ENCODE measurements at places on chromosomes 12 and 14.
A peak's percentile ranks its signal among the peaks of the same experiment; 100 is the strongest.

GRCh38 chr12:13085968-13086686 is 17.3 kb downstream of the GSG1 start:
- DNase-seq, result peak; percentile 58

- no peak for DNase-seq
Observed at GRCh38 chr14:70655110-70655826, 13.6 kb downstream of the TTC9 start.

GRCh38 chr12:41507286-41507685 is 319.2 kb downstream of the PDZRN4 start:
- DNase-seq, result no peak

DNA sequence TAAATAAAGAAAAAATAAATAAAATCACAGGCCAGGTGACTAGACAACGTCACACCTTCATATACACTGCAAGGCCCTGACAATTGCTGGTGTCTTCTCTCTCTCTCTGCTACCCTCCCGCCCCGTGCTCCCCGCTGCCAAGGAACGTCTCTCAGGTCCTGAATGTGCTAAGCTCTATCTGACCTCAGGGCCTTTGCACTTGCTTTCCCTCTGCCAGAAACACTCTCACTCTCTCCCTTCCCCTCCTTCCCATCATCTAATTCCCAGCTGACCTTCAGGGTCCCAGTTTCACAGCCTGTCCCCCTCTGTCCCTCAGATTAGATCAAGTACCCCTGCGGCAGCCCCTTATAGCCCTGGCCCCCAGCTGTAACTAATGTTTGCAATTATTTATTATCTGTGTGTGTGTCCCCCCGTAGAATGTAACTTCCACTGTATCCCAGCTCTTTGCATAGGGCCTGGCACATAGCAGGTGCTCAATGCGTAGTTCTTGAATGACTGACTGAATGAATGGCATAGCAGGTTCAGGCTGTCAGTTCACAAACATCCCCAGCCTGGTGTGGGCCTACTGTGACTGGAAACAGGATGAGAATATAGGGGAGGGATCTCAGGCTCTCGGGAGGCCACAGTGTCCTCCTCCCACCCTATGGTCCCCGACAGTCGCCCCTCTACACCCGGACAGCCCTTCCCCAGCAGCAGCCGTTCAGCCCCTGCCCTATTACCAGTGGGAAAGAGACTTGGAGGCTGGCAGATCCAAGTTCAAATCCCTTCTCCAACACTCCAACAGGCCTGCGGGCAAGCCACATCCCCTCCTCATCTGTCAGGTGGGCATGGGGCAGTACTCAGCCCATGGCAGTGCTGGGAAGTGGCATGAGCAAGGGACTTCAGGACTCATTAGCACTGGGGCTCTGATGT is 6.6 kb downstream of the BEGAIN start:
- DNase-seq, result peak; percentile 7

DNA sequence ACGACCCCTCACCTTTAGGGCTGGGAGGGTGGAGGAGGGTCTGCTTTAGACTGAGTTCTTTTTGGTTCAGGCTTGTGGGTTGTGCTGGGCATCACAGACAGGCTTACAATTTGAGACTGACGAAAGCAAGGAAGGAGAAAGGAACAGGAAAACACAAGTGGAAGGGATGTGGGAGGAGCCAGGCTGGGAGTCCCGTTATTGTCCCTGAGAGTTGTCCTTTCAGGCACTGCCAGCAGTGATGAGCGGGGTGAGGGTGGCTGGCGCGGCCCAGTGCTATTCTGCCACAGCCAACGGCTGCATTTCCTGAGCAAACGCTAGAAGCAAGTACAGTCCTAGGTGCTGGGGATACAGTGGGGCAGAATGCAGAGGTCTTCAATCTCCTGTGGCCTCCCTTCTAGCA is 29.2 kb upstream of the TSPAN9 start:
- DNase-seq, result no peak

DNA sequence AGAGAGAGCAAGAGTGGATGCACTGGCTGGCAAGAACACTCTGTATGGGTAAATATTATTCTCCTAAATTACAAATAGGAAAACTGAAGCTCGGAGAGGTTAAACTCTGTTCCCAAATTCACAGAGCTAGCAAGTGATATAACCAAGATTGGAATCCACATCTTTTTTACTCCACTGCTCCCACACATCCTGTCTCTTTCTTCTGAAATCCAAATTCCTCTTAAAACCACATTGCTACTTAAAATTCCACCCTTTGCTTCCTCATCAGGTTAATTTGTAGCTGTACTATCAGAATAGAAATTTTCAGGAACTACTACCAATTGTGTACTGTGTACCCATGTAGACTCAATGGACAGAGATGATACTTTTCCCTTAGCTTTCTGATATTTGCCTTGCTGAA is 74.4 kb downstream of the ARMH4 start:
- no peak for DNase-seq

GRCh38 chr14:72270147-72270727 is 338.0 kb downstream of the RGS6 start:
- DNase-seq, result no peak

GRCh38 chr12:106246891-106247673 is 738 bp downstream of the CKAP4 start:
- DNase-seq, result peak; percentile 69

GRCh38 chr12:131896811-131897270 is 2.4 kb downstream of the ULK1 start:
- DNase-seq, result peak; percentile 82

DNA sequence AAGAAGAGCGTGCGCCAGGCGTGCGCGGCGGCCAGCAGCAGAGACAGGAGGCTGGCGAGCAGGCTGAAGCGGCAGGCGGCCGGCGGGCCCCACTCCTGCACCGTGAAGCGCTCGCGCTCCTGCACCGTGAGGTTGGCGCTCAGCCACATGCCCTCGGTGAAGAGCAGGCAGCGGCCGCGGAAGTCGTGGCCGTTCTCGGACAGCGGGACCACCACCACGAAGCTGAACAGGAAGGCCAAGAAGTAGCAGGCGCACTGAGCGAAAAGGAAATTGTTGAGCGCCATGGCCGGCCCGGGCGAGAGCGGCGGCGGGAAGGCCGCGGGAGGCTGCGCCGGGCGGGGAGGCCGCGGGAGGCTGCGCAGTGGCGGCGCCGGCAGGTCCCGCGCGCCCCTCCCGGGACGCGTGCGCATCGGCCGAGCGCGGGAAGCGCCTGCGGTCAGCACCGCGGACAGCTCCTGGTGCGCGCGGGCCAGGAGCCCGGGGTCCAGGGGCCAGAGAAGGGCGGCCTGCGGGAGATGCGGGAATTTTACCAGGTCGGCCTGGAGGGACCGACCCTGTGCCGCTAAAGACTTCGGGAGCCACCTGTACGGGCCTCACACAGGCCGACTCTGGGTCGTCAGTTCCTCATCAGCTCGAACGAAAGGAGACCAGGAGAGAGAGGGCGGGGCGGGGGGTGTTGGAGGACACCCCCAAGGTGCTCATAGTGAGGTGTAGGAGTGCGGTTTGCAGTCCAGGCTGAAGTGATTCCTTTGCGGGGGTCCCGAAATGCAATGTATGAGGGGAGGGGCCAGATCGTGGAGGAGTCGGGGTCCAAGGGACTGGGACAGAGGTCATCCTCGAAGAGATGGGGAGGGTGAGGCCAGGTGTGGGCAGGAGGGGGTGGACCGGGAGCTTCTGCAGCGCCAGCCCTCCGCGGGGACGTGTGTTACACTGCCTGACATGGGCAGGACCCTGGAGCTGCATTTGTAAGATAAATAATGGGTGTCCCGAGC is at the start of gene TMEM179:
Gene TMEM179 (minus strand): TSS at position 315 of the 992 bp plus-strand sequence. CDS start 31 bp downstream, at position 284.
- DNase-seq, result no peak

- no peak for DNase-seq
Observed at GRCh38 chr14:67526676-67527459, 6.2 kb upstream of the PLEKHH1 start.

DNA sequence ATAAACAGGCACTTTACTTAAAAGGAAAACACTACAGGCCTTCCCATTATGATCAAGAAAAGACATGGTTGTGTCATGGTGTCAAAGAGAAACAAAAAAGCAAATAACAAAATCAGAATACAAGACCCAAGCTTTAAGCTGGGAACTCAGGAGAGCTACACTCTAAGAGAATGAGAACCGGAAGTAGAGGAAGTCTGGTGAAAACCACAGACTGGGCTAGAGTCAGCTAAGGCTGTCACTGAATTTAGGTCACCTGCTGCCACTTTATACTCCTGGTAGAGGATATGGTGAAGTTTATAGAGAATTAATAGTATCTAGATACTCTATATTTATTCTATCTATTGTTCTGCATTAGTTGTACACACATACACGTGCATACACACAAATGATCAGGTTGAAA is 971.7 kb downstream of the FLRT2 start:
- DNase-seq, result no peak

- peak; percentile 44 for DNase-seq
Observed at GRCh38 chr12:27524839-27525753, 1.1 kb downstream of the PPFIBP1 start.

GRCh38 chr14:92316937-92317336 is 6.0 kb upstream of the SLC24A4 start:
- no peak for DNase-seq

- DNase-seq, result no peak
Observed at GRCh38 chr12:49798248-49798647, 30.0 kb downstream of the NCKAP5L start.

DNA sequence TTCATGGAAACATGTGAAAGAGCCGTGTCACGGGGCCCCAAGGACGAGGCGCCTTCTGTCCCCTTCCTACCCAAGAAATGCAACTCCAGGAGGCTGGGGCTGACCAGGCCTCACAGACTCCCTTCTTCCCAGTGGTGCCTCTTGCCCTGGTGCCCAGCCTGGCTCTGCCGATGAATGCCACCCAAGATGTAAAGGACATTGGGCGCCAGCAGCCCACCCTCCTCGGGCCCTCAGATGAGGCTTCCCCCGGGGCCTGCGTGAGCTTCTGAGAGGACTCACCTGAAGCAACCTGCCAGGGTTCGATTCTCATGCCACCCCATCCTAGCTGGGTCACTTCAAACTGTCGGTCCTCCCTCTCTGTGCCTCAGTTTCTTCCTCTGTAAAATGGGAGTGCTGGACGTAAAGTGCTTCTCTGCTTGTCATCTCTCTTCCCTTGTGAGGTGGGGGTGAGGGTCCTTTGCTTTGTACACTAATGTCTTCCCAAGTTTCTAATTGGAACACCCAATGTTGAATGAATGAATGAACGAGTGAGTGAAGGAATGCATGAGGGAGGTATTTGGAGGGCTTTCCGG is 10.8 kb downstream of the FAM222A start:
- DNase-seq, result no peak

DNA sequence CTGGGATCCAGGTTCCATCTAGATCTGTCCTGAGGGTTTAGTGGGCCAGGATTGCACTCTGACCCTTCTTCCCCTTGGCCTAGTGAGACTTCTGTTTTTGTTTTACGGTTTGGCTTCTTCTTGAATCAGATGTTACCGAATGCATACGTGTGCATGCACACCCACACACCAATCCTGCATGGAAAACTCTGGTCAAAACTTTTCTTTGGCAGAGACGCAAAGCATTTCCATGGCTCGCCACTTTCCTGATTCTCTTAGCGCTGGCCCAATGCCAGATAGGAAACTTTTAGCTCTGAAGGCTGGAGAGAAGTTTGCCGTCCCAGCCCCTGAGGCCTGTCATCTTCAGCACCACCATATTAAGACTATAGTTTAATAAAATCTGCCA is 67.4 kb upstream of the ACTN1 start:
- DNase-seq, result peak; percentile 79

DNA sequence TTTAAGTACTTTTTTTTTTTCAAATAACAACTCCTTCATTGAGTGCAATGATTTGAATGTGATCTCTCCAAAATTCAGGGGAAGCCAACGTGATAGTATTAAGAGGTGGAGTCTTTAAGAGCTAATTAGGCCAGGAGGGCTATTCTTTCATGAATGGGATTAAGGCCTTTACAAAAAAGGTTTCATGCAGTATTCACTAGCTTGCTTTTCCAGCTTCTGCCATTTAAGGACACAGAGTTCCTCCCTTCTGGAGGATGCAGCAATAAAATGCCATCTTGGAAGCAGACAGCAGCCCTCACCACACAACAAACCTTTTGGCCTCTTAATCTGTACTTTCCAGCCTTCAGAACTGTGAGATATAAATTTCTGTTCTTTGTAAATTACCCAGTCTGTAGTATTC is 586.8 kb upstream of the LMO3 start:
- DNase-seq, result no peak

DNA sequence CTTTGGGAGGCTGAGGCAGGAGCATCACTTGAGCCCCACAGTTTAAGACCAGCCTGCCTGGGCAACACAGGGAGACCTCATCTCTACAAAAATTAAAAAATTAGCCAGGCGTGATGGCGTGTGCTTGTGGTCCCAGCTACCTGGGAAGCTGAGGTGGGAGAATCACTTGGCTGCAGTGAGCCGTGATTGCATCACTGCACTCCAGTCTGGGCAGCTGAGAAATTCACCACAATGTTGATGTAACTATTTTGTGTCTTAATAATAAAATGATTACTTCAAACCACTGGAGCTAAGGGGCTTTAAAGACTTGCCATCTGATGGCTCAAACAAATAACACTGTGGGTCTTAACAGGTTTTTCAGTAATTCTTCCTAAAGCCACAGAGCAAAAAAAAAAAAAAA is 10.8 kb downstream of the ERH start:
- DNase-seq, result no peak

GRCh38 chr12:4768341-4768740 is 48.1 kb downstream of the GALNT8 start:
- no peak for DNase-seq

DNA sequence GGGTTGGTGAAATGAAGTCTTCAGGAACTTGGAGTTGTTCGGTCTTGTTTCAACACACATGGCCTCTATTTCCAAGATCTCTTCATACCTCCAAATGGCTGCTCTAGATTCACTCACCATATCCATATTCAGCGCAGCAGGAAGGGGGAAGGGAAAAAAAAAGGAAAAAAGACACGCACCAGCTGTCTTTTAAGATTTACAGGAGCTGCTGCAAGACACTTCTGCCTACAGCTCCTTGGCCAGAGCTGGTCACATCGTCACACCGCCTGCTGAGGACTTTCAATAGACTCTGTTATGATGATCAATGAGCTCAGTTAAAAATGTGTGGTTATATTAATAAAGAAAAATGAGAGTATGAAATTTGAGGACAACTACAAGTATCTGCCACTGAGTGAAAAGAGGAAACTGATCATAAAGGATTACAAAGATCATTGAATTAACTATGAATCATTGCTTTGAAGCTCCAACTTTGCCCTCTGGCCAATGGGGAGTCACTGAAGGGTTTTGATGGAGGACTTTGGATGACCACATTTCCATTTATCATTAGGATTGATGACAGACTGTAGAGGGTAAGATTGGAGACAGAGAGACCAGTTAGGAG is 182.1 kb upstream of the HMGA2 start:
- no peak for DNase-seq

GRCh38 chr12:65808580-65808979 is 15.7 kb upstream of the HMGA2 start:
- no peak for DNase-seq

GRCh38 chr12:2794736-2795289 is at the start of gene FKBP4:
FKBP4 (plus strand) TSS chr12:2794970; CDS start chr12:2795140, 170 bp downstream.
- DNase-seq, result peak; percentile 92
